ENCODE measurements at places on chromosomes 13 and 19.
A peak's percentile ranks its signal among the peaks of the same experiment; 100 is the strongest.

DNA sequence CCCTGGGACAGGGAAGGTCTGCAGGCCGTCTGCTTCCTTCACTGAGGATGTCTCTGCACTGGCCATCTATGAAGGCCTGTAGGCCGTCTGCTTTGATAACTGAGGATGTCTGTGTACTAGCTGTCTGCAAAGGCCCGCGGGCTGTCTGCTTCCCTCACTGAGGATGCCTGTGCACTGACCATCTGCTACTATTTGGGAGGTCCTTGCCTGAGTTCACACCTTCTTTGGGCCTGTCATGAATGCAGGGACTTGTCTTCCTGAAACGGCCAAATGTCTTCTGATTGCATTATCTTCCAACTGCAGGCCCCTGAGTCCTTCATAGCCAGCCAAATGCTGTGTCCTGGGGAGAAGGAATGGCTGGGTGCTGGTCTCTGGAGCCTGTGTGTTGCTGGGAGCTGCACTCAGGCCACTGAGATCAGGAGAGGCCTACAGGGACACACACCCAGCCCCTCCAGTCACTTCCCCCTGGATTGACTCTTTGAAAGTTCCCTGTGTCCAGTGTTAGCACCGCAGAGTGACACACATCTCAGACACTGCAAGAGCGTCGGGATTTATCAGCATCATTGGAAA, 72.9 kb downstream of the TEX29 start:
- peak; percentile 20 for DNase-seq

- DNase-seq, result no peak
Observed at GRCh38 chr13:28494778-28495537, at the start of gene FLT1. TSS of gene FLT1 (minus strand) at chr13:28495128. CDS start at chr13:28494843, 285 bp downstream.

- DNase-seq, result no peak
Observed at GRCh38 chr13:95156208-95156607, 145.0 kb downstream of the ABCC4 start.

DNA sequence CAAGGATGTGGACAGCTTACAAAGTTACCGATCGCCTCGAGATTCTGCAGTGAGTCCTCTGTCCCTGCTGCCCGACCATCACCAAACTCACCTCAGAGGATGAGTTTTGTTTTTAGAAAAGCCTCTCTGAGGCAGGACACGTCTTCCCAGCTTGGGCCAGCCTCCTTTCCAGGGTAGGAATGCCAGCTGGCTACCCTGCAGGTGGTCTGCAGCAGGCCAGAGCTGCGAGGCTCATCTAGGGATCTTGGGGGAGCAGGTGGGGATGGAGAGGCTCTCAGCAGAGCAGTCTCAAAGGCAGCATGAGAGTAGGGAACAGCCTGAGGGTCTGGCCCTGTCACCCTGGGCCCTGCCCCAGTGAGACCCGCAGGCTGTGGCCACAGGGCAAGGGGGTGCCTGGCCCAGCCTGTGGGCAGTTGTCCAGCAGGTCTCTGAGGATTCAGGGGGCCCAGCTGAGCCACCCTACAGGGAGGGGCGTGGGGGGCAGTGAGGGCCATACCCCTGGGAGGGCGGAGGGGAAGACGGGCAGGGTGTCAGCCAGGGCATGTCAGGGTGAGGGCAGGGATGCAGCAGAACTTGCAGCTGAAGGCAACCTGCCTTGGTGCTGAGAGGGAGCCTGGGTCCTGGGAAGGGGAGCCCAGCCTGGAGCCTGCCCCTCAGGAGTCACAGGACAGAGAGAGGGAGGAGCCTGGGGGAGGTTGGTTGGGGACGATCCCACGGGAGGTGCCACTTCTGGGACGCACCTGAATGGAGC, 57.3 kb upstream of the TPM4 start:
- no peak for DNase-seq

- DNase-seq, result no peak
Observed at GRCh38 chr13:64455124-64455523, 2775.0 kb downstream of the PCDH9 start.

DNA sequence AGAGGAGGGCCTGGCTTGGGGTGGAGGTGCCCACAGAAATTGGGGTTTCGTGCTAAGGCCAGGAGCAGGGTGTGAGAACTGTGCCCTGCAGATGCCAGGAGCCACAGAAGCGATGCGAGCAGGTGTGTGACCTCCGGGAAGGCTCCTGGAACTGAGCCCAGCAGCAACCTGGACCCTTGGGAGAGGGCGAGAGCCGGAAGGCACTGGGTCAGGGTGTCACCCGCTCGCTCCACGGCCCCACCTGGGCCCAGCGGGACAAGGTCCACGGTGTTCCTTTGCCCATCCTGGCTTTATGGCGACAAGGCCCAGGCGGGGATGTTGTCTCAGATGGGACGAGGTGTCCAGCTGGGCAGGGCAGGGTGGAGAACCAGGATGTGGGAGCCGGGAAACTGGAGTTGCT, 4.2 kb downstream of the MISP start:
- no peak for DNase-seq

DNA sequence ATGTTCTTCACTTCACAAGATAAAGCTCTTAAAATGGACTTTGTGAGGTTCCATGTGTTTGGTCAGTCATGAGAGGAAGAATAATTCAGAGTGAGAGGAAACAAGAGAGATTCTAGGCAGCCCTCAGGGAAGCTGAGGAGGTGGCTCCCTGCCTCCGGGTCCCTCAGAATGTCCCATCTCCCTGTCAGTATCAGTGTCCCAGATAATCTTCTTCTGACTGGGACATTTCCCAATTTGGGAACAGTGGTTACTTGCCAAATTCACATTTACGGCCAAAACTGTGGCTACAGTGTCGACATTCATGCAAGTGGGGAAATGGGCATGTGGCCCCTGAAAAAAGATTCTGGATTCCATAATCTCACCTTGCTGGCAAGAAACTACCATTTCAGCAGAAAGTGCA, 9.0 kb downstream of the ZNF417 start:
- no peak for DNase-seq

DNA sequence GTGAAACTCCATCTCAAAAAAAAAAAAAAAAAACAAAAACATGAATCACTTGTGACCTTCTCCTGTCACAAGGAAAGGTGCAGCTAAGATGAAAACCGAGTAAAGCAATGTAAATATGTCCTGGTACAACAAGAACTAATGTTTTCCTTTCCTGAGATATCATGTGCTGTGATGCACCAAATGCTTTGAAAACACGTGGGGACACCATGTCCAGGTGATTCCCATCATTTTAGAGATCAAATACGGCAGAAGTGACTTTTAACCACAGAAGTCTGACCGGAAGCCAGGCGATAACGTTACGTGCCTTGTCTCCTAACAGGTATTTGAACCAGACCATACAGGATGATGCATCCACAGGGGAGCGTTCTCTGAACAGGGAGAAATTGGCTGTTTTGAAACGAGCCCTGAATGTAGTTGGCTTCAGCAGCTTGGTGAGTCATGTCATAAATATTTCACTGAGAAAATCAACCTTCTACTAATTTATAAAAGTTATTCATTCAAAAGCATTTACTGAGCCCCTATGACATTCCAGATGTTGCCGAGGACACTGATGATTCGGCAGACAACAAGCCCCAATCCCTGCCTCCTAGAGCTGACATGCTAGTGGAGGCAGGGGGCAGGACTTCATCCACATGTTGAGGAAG, 328.1 kb downstream of the MYO16 start:
- DNase-seq, result no peak

DNA sequence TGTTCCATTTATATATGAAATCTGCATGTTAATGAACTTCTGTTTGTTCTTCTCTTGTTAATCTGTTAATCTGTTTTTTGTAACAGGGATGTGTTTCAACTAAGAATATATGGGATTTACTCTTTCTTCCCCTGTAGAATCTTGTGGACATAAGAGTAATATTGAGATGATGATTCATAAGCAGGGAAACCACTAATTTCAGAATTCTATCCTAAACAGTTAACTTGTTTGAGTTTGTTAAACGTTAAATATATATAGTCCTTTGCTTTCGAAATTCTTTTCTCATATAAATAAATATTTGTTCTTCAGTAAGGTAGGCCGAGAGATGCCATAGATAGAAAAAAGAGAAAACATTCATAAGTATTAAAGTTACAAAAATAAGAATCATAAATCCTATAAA, 1052.2 kb upstream of the SPRY2 start:
- DNase-seq, result no peak

- no peak for DNase-seq
Observed at GRCh38 chr19:51145916-51146493, 3.9 kb downstream of the SIGLEC7 start.

DNA sequence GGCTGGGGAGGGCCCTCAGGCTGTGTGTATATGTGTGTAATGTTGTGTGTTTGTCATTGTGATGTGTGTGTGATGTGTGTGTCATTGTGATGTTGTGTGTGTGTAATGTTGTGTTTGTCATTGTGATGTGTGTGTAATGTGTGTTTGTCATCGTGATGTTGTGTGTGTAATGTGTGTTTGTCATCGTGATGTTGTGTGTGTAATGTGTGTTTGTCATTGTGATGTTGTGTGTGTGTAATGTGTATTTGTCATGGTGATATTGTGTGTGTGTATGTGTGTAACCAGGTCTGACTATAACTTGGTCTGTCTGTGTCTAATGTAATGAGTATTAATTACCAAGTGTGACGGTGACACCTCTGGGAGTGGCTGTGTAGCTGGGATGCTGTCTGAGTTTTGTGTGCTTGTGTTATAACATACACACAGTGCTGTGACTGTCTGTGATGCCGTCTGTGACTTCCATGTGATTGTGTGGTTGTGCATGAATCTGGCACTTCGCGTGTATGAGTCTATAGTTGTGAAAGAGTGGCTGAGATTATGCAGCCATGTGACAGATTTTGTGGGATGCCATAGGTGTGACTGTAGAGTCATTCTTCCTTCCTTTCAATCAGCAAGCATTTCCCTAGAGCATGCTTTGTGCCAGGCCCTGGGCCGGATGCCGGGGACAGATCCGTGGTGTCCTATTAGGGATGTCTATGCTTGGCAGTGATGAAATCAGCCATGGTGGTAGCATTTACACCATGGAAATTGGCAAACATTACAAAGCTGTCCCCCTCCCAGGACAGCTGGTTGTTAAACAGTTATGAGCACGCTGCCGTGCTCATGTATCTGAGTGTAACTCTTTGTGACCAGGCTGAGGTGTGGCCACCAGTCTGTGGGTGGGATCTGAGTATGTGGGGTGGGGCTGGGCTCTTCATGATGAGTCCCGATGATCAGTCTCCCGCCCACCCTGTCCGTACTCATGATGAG, 6.4 kb downstream of the TNFSF14 start:
- DNase-seq, result no peak

GRCh38 chr13:70795484-70795883, 687.2 kb upstream of the KLHL1 start:
- no peak for DNase-seq

- no peak for DNase-seq
Observed at GRCh38 chr13:62092536-62092935, 676.9 kb upstream of the PCDH20 start.

DNA sequence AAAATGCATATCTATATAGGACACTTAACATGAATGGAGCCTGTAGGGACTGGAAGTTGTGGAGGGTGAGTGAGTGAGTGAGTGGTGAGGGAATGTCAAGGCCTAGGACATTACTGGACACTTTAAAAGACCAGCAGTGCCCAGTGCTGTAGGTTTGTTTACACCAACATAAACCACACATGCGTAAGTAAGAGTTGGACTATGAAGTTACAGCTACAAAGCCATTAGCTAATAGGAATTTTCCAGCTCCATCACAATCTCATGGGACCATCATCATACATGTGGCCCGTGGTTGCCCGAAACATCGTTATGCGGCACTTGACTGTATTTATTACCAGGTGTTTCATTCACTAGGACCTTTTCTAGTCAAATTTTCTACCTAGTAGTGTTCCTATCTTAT, 49.2 kb downstream of the LATS2 start:
- DNase-seq, result no peak

DNA sequence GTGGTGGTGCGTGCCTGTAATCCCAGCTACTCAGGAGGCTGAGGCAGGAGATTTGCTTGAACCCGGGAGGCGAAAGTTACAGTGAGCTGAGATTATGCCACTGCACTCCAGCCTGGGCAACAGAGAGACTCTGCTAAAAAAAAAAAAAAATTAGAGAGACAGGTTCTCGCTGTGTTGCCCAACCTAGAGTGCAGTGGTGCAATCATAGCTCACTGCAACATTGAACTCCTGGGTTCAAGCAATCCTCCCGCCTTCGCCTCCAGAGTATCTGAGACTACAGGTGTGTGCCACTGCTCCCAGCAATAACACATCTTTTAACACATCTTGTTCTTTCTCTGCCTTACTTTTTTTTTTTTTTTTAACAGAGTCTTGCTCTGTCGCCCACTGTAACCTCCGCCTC, 32.7 kb downstream of the CLEC17A start:
- DNase-seq, result no peak

DNA sequence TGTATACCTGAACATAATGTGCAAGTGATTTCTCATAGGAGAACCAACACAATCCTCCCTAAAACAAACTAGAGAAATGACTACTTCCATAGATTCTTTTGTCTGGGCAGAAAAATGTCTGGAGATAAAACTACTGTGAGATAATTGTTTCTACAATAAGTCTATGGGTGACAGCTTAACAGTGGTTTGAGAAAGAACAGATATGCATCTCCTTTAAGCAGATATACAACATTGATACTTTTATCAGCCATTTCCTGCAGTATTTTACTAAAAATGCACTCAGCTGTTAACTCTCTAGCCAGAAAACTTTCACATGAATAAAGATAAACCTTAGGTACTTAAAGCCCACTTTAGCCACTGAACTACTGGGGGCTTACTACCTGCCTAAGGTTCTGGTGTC, 1132.4 kb downstream of the EFNB2 start:
- no peak for DNase-seq

DNA sequence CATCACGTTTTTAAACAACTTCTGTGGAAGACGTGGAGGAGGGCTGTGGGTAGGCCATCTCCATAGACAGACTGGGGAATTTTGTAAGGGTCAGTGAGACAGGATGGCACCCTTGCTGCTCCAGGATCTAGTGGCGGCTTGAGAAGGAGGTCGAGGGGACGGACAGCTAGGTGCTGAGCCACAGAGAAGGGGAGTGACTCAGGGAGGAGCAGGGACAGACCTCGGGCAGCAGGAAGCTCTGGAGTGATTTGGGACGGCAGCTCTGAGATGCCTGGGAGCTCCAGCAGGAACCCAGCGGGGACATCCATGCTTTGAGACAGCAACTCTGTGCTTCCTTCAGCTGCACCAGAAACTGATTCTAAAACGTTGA, 169.1 kb upstream of the SOX1 start:
- DNase-seq, result no peak

DNA sequence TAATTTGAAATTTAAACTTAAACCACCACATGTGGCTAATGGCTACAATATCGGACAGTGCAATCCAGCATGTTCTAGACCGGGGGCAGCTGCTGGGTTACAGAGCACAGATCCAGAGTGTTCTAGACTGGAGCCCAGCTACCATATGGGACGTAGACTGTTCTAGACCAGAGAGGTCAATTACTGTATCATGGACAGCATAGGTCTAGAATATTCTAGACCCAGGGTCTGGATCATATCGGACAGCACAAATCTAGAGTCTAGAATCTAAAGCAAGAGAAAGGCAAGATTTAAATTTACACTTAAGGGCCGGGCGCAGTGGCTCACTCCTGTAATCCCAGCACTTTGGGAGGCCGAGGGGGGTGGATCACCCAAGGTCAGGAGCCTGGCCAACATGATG, 37.9 kb downstream of the CELF5 start:
- no peak for DNase-seq

GRCh38 chr13:113207460-113207859, 1.0 kb downstream of the PCID2 start:
- DNase-seq, result no peak

- DNase-seq, result no peak
Observed at GRCh38 chr13:36342715-36343114, 3.5 kb downstream of the SPART start.

GRCh38 chr13:59879281-59879680, 284.4 kb downstream of the DIAPH3 start:
- no peak for DNase-seq

Data from tibial artery (tissue), 4 donors.